Activated CD8-positive, alpha-beta memory T cell treated with anti-CD3 and anti-CD28 coated beads, Interleukin-2, amount 10 ng/mL, durations not matched to agents 7 days and 5 days (primary cell): ENCODE measurements at places on chromosomes 5 and 9. TPM values are rescaled to one million over a fixed set of nuclear protein-coding genes. Genes with fewer than 3 reads are reported as not detected.

GRCh38 chr9:69066955-69067354, 31.4 kb downstream of the FXN start:
- H3K36me3 ChIP-seq = peaks cover 5% of the 10 kb centered on the region

The WHRN gene
- total RNA-seq = 6.5 TPM

DNA sequence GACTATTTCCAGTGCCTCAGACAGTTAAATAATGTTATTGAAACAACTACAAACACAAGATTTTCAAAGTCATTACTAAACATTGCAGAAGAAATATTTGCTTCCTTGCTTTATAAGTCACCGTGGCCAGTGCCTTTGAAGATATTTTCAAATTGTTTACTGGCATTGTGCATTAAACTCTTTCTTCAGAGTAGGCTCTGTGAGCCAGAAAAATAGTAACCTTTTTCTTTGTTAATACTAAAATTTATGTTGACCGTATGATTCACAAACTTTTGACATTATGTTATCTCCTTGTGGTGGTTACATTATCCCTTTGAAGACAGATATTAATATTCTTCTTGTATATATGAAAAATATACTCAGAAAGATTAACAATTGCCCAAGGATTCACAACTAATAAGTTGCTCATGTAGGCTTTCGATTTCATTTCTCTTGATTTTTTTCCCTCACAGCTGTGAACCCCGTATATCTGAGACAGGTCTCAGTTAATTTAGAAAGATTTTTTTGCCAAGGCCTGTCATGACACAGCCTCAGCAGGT, 140.1 kb downstream of the NR3C1 start:
- H3K4me1 ChIP-seq = peaks cover 4% of the 10 kb centered on the region
- H3K27ac ChIP-seq = peak overlapping the region; percentile 20
- no peak for DNase-seq
- no peak overlapping the region for H3K4me3 ChIP-seq

DNA sequence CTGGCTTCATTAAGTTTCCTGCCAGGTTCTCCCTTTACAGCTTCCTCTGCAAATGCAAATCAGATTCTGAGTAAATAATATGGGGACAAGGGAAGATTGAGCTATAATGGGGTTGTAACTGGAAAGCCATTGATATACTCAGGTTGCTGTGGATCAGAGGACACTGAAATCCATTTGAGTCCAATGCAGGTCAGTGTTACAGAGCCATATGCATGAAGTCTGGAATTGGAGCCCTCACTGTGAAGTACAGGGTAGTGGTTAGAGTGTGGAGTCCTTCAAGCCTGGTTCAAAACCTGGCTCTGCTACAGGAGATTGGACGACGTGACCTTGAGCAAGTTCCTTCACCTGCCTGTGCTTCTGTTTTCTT, 48.7 kb downstream of the TIMD4 start:
- no peaks in the 10 kb centered on the region for H3K27me3 ChIP-seq
- H3K36me3 ChIP-seq = peaks cover 54% of the 10 kb centered on the region
- peaks cover 42% of the 10 kb centered on the region for H3K4me1 ChIP-seq
- H3K27ac ChIP-seq = peak overlapping the region; percentile 97
- no peak for DNase-seq
- peak overlapping the region; percentile 57 for H3K4me3 ChIP-seq

DNA sequence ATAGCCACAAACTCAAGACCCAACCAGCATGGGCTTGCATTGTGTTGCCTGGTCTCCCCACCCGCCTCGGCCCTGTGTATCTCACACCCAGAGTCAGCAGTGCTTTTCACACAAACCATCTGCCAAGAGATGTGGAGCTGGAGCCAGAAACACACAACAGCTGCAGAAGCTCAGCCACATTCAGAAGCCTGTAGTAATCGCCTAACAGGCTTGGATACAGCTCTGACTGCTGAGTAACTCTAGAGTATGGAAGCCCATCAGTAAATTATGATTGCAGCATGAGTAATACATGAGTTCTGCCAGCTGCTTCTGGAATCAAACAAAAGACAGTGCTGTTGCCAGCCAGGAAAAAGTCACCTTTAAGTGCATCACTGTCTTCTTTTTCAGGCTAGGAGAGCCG, 16.0 kb downstream of the TEK start:
- no peak overlapping the region for H3K27ac ChIP-seq
- H3K4me3 ChIP-seq = no peak overlapping the region
- DNase-seq = no peak
- peaks cover 4% of the 10 kb centered on the region for H3K27me3 ChIP-seq
- no peaks in the 10 kb centered on the region for H3K36me3 ChIP-seq

- H3K27me3 ChIP-seq = no peaks in the 10 kb centered on the region
- no peaks in the 10 kb centered on the region for H3K36me3 ChIP-seq
- no peak for DNase-seq
- no peaks in the 10 kb centered on the region for H3K4me1 ChIP-seq
These were observed 929.5 kb upstream of the C9orf72 start for GRCh38 chr9:28502741-28503140.
